ENCODE measurements at places on chromosomes 6 and 20.

- no peak for ATAC-seq
Observed at GRCh38 chr6:48423640-48424365, 312.8 kb upstream of the PTCHD4 start.

DNA sequence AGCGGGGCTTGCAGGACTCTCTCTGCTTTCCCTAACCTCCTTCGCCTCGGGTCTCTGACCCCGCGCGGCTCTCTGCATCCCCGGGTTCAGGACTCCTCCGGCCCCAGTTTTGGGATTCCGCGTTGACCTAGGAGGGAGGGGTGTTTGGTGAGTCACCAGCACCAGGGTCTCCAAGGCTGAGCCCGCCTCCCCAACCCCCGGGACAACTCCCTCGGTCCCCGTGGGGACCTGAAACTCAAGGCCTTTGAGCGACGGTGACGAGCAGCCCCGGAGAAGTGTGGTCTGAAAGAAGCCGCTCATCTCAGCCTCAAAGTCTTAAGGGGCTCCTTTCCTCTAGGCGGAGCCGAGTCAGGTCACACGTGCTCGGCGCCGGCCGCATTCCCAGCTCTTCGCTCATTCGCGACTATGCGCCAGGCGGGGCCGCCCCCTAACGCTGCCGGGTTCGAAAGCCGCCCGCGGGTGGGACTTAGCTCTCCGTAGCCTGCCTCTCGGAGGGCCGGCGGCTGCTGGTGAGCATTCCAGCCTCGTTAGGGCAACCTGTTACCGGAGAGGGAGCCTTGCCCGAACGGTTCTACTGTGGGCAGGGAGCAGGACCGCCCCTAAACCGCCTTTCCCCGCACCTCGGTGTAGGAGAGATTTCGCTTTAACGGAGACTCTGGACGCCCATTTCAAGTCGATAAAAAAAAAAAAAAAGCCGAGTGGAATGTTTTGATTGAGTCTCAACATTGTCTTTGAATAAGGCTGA, 3.0 kb upstream of the PRDM13 start:
- peak; percentile 39 for ATAC-seq

DNA sequence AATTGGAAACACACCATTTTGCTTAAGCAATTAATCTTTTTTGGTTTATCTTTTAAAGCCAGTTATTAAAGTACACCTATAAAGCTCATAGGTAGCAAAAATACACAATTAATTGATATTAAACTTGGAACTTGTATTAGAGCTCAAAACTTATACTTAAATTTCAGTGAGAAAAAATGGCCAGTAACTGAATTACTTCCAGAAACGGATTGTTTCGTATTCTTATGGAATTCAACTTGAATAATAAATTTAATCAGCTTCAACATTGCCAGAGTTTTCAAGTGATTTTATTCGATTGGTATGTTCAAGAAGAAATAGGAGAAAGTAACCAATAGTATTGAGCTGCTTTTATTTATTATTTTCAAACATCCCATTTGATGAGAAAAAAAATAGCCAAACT, 112.7 kb upstream of the PDE10A start:
- no peak for ATAC-seq

GRCh38 chr6:131182991-131183425, 47.7 kb downstream of the AKAP7 start:
- peak; percentile 48 for ATAC-seq

GRCh38 chr6:44664716-44665115, 277.2 kb downstream of the CDC5L start:
- no peak for ATAC-seq

GRCh38 chr6:169487579-169488436, 214.0 kb downstream of the WDR27 start:
- ATAC-seq, result no peak

GRCh38 chr6:106005013-106005412, 81.1 kb upstream of the PRDM1 start:
- ATAC-seq, result no peak

GRCh38 chr6:42135722-42136121, 6.7 kb downstream of the C6orf132 start:
- ATAC-seq, result no peak

DNA sequence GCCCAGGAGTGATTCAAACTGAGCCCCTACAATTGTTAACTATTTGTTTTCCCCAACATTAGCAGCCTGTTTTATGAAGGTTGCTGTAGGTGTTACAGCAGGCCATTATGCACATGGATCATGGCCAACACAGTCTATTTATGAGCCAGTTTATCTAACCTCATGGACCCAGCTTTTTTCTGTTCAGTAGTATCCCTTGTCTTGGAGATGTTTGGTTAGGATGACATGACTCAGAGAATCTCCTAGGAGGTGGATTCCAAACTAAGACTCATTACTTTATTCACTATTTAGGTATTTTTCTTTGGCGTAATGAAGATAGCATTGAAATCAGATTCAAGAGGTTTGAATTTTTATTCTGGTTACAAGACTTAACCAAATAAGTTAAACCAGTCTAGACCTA, 62.8 kb upstream of the TFB1M start:
- no peak for ATAC-seq

- ATAC-seq, result no peak
Observed at GRCh38 chr20:9241232-9241692, 172.4 kb downstream of the PLCB4 start.

DNA sequence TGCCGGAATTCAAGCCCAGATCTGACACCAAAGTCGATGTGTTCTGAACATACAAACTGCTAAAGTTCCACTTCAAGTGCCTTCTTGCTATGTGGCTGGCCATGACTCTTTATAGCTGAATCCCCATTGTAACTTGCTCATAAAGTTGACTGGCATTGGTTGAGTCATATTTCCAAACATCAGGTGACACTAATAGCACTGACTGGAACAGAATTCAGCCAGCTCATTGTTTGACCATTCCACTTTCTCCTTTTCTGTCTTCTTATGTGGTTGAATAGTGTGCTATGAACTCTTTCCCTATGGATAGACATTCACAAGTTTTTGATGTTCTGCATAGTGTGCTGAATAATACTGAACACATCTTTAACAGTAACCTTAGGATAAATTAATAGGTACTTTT, 266.2 kb upstream of the ZFP64 start:
- ATAC-seq, result no peak

DNA sequence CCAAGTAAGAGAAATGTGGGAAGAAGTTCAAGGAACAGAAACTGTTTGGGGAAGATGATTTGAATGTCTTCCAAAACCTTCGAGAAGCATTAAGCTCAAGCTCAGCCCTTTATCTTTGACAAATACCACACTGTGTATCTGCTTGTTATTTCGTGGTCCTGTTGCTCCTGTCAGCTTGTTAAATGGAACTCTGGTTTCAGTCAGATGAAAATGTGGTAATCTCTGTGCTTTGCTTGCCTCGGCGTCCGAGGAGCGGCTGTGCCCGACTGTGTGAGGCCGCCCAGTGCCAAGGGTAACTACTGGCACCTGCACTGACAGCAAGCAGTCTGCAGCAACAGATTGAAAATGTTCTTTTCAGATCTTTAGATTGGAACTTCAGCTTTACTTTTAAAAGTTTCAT, 577.9 kb upstream of the FLRT3 start:
- no peak for ATAC-seq

GRCh38 chr6:161374971-161375873, 101.4 kb upstream of the AGPAT4 start:
- no peak for ATAC-seq

GRCh38 chr20:59320854-59321647, 20.6 kb downstream of the EDN3 start:
- ATAC-seq, result no peak

DNA sequence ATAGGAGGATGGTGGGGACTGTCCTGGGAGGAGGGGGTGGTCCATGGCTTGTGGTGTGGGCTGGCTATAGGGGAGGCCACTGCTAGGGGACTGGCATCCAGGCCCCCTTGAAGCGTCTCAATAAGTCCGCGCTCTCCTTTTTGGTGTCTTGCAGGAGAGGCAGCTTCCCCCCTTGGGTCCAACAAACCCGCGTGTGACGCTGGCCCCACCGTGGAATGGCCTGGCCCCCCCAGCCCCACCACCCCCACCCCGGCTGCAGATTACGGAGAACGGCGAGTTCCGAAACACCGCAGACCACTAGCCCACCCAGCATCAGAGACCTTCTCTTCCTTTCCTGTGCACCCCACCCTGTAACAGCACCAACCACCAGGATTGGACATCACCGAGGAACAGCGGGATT, 2.8 kb upstream of the ZBTB9 start:
- no peak for ATAC-seq

- no peak for ATAC-seq
Observed at GRCh38 chr6:3650959-3651697, 100.4 kb downstream of the PXDC1 start.

- peak; percentile 27 for ATAC-seq
Observed at GRCh38 chr6:38554700-38555413, 84.9 kb downstream of the BTBD9 start.

- no peak for ATAC-seq
Observed at GRCh38 chr6:141451511-141452353, 681.0 kb upstream of the GJE1 start.

GRCh38 chr6:130513770-130514169, 148.0 kb downstream of the TMEM200A start:
- ATAC-seq, result peak; percentile 66

GRCh38 chr20:32358632-32358882, 426 bp downstream of the ASXL1 start:
- no peak for ATAC-seq

GRCh38 chr20:46414608-46415007, 8.2 kb upstream of the ELMO2 start:
- ATAC-seq, result no peak

DNA sequence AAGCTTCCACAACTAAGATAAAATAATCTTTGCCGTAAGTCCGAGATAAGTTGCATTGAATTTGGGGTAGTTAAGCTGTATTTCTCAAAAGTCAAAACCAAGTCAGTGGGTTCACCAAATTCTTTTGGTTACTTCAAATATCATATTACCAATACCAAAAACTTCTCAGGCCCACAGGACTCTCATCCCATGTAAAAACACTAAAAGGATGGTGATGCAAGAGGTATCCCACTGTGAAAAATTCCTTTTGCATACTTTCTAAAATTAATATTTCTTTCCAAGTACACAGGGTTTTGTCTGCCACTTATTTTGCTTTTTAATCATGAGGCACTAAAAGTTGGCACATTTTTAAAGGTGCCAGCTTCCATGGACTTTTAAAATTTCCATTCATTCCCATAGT, 151.3 kb downstream of the GJA10 start:
- ATAC-seq, result no peak

GRCh38 chr6:167581637-167582036, 245.1 kb upstream of the AFDN start:
- no peak for ATAC-seq

GRCh38 chr6:45710304-45710821, 305.3 kb downstream of the CLIC5 start:
- ATAC-seq, result peak; percentile 84

DNA sequence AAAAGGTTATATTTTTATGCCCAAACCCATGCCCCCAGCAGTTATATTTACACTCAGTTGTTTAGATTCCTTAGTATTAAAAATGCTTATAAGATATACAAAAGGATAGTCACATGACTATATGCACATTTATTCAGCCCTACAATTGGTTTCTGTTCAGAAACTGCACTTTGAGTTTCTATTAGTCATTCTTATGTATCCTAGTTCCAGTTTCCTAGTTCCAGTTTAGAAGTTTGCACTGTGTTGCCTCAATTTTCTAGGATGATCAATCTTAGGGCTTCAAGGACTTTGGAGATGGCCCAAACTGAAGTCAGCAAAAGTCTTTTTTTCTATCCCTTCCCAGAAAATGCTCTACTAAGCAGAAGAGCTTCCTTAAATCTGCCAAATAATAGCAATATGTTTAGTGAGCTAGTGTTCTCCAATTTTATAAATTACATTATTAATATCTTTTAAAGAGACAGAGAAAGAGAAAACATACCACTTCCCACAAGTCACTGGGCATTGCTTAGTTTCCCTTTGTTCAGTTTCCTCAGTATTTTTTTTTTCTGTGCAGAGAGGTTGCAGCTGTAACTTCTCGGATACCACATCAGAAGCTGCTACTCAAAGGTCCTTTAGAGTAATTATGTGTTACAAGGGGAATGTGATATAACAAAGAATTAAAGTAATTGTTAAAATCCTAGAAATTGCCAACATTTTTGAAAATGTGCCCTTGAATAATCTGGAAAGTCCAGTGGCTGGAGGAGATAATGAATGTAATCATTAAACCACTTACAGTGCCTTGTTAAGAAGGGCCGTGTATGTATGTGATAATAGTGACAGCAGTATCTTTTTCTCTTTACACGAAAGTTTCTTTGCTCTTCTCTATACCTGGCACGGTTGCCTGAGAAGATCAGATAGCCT, 138.8 kb downstream of the KHDRBS2 start:
- no peak for ATAC-seq

DNA sequence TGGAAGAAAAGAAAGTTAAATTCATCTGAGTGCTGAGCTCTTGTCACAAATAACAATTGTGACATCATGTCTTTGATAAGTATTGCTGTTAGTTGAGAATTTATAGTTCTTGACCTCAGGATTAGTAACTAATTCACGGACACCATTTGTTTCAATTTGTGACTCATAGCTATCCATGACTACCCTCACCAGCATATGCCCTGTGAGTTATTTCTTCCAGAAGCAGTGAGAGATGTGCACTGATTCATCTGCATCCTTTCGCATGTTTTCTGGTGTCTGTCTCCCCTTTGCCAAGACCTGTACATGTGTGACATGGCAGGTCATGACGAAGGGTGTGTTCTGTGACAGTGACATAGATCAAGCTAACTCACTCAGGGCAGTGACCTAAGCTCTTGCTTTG, 86.9 kb downstream of the SOBP start:
- ATAC-seq, result peak; percentile 81

DNA sequence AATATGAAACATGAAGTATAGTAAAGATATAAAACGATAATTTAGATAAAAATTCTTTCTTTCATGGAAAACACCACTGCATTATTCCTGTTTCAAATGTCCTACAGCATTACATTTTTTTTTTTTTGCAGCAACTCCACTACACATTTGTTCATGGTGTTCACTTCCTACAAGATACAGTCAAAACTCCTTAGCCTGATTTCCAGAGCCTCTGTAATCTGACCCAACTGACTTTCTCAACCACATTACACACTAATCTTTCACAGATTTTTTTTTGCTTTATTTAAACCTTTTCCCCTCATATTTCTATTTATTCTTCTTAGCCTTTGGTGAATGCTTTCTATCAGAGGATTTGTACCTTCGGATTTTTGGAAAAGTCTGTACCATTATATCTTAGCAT, 176.5 kb upstream of the PDE7B start:
- ATAC-seq, result no peak

GRCh38 chr6:117771403-117771802, 96.1 kb downstream of the NUS1 start:
- no peak for ATAC-seq

- no peak for ATAC-seq
Observed at GRCh38 chr6:157980288-157981131, 1.2 kb upstream of the SYNJ2 start.

All from activated CD4-positive, CD25-positive, alpha-beta regulatory T cell treated with anti-CD3 and anti-CD28 coated beads, Interleukin-2, amount 50 U/mL, for 24 hours (primary cell).